ENCODE measurements at places on chromosomes 13 and 19. TPM values are rescaled to one million over a fixed set of nuclear protein-coding genes. Genes with fewer than 3 reads are reported as not detected.

DNA sequence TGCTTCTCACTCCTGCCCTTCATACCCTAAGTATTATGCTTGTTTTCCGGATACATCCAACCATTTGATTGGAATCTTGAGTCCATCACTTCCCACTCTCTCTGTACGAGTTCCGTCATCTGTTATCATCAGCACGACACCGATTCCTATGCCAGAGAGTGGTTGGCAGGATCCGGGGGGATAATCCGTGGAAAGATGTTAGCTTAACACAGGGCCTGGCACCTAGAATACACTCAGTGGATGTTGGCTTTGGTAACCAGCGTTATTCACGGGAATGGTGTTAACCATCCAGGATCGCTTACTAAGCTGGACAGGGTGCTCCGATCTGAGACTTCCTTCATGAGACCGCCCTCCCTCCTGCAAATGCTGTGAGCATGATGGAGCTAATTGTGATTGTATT is 12.4 kb downstream of the VSTM2B start:
- no peak for DNase-seq

Gene KLF2
- 13.7 TPM for total RNA-seq

Gene F10
- 1.3 TPM for total RNA-seq

GRCh38 chr19:11141937-11142527 is 13.6 kb downstream of the SPC24 start:
- DNase-seq, result no peak

DNA sequence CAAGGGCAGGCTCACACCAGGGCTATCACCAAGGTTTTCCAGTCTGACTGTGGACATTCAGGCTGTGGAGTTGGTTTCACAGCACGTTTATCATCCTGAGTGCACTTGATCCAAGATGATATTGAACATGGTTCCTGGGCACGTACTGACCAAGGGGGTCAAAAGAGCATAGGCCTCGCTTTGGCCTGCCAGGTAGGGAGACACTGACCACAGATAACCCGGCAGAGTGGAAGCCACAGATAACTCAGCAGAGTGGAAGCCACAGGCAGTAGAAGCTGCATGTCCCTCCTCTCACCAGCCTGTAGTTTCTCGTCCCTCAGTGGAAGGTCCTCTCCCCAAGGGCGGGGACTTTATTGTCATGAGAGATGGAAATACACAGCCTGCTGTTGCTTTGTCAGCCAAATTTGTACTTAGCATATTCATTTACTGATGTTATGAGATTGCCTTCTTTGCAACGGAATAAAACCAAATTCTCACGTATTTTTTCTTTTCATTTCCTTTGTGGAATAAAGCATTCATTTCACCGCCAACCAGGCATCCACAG is 8.8 kb upstream of the KRTDAP start:
- no peak for DNase-seq

Gene PRR19
- 1.1 TPM for total RNA-seq

Gene S1PR5
- 1.1 TPM for total RNA-seq

GRCh38 chr13:61664801-61665705 is 249.4 kb upstream of the PCDH20 start:
- no peak for DNase-seq

Gene CYP4F2
- total RNA-seq, result not detected

DNA sequence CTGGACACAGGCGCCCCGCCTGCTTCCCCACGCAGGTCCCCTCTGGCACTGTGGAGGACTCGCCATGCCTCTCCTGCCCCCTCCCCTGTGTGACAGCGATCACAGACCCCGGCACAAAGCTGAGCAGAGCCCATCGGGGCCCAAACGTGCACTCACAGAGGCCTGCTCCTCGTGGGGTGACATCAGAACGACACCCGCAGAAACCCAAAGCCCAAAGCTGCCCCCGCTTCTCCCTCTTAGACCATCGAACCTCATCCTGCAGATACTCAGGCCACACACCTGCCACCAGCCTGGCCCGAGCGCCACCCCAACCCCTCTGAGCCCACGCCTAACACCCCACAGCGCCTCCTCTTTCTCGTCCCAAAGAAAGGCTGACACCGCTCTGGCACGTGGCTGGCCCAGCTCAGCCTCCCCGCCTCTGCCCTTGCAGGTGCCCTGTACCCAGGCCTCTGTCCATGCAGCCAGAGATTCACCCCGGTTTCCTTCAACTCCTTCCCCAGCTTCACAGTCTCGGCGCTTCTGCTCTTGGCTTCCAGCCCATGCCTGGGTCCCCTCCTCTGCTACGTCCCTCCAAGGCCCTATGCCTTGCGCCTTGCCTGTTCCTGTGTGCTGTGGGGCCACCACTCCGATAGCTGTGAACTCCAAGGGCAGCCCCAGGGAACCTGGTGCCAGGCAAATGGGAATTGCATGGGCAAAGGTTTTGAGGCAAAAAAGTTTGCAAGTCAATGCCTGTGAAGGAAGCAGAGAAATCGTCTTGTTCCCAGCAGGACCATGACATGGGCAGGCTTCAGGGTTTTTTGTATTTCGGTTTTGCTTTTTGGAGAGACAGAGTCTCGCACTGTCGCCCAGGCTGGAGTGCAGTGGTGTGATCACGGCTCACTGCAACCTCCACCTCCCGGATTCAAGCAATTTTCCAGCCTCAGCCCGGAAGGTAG is 831 bp upstream of the CBARP start:
- no peak for DNase-seq

GRCh38 chr13:93416736-93417355 is 190.2 kb downstream of the GPC6 start:
- no peak for DNase-seq

Gene F7
- total RNA-seq, result not detected

DNA sequence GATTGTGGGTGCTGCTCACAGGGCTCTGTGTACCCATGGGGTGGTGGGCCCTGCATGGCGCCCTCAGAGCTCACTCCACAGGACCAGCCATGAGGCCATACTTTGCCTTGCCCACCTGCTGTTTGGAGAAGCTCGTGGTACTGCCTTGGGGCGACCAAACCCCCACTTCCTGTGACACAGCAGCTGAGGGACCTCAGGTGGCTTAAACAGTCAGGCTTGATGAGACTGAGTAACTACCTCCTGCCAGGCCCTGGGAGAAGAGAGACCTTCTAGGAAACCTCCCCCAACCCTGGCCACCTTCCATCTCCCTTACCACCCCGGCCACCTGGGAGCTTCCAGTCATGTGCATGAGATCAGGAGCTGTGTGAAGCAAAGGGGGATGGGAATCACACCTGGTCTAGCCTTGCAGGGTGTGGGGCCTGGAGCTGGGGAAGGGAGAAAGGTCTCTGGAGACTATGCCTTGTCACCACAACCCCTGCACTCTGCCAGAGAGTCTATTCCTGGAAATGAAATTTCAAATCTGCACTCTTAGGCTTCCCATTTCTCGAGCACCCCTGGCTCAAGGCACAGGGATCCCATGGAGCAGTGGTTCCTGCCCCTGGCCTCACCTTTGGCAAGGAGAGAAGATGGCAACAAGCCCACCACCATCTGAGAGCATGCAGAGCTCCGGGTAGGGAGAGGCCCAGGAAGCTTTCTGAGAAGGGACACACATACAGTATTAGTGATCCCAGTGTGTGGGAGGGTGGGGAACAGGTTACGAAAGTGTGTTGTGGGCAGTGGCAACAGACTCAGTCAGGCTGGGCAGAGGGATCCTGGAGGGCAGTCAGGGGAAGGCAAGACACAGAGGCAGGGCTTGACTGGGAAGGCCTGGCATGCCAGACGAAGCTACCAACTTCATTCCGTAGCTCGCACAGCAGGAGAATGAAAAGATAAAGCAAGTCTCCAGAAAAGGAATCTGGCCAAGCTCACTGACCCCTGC is 125.0 kb downstream of the URI1 start:
- DNase-seq, result no peak

Gene SYCN
- not detected for total RNA-seq

- no peak for DNase-seq
Observed at GRCh38 chr19:35739275-35740107, 2.8 kb downstream of the IGFLR1 start.

DNA sequence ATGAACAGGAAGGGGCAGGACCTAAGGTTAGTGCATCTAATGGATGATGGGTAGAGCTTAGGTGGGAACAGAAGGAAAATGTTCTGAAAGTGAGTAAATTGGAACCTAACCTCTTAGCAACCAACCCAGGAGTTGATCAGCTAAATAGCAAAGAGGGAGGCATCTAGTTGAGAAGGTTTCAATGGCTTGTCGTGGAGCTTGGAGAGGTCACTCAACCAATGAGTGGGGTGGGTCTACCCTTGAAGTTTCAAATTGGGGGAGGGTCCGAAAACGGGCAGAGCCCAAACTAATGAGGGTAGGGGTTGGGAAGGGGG is 5.7 kb upstream of the SHKBP1 start:
- DNase-seq, result no peak

- DNase-seq, result peak; percentile 95
Observed at GRCh38 chr19:49142866-49143335, 12.3 kb downstream of the HRC start.

DNA sequence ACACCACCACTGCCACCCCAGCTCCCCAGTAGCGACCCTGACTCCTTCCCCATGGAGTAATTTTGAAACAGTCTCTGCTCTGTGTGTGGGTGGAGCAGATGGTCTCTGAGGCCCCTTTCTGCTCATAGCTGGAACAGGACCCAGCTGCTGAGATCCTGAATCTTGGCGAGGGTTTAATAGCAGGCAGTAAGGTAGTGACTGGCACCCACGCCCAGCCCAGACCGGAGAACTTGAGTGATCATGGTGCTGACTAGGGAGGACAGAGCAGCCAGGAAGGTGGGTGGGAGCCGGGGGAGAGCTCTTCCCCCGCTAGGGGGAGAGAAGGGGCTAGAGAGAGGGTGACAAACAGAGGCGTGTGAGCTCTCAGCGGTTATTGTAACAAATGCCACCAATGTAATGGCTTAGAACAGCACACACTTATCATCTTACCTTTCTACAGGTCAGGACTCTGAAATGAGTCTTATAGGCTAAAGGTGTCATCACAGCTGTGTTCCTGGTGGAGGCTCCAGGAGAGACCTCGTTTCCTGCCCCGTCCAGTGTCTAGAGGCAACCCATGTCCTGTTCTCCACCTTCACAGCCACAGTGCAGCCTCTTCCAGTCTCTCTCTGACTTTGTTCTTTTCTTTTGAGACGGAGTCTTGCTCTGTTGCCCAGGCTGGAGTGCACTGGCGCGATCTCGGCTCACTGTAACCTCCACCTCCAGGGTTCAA is 7.2 kb upstream of the ACER1 start:
- DNase-seq, result no peak

DNA sequence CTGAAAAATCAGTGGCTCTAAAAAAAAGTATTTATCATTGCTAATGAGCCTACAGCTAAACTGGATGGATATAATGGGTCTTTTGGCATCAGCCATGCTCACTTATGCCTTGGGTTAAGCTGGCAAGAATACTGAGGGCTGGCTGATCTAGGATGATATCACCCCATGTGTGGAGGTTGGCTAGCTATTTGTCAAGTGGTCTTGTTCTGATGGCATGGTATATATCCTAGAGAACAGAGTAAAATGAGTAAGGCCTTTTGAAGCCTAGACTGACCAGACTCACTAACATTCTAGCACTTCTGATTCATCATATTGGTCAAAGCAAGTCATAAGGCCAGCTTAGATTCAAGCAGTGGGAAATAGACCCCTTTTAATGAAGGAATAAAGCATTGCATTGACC is 383.0 kb downstream of the SLITRK1 start:
- DNase-seq, result no peak

Gene GFY
- not detected for total RNA-seq

Gene CAMSAP3
- total RNA-seq, result not detected

Gene CABP5
- not detected for total RNA-seq

DNA sequence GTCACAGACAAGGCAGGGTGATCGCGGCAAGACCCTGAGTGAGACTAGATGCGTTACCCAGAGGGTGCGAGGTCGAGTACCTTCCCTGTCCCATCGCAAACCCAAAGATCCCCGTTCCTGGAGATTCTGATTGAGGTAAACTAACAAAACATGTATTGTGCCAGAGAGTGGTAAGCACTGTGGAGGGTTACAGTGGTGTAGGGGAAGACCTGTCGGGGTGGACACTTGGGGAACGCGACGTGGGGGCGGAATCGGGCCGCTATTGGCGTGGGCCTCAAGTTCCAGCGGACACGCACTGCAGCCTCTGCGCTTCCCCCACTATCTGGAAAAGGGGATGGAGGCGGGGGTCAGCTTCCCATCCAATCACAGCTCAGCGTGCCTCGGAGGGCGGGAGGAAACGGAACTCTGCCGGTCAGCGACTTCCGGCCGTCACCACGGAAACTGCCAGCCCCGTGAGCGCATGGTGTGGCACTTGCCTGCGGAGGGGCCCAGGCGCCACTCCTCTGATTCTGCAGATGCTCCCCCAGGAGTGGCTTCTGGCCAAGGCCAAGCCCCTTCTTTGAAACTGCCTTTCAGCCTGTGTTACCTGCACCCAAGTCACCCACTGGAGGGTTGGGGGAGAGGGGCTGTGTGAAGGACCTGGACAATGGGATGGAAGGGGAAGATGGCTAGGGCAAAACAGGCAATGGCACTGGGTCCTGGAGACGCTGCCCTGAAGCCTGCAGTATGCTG is 1.0 kb upstream of the UBE2M start:
- peak; percentile 96 for DNase-seq

DNA sequence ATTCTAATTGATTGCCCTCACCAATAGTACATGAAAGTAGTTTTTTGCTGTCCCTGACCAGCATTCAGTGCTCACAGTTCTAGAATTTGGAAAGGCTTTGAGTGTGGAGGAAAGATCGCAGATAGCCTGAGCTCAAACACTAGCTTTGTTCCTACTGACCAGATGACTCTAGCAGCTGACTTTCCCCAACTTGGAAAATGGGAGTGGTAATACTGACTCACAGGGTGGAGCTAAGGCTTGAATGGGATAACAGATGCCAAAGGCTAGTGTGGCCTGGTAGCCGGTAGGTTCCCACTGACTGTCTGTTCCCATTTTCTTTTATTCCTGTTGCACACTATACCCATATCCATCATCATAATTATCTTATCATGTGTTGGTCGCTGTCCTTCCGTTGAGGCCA is 3.7 kb downstream of the ZSCAN22 start:
- DNase-seq, result peak; percentile 97

DNA sequence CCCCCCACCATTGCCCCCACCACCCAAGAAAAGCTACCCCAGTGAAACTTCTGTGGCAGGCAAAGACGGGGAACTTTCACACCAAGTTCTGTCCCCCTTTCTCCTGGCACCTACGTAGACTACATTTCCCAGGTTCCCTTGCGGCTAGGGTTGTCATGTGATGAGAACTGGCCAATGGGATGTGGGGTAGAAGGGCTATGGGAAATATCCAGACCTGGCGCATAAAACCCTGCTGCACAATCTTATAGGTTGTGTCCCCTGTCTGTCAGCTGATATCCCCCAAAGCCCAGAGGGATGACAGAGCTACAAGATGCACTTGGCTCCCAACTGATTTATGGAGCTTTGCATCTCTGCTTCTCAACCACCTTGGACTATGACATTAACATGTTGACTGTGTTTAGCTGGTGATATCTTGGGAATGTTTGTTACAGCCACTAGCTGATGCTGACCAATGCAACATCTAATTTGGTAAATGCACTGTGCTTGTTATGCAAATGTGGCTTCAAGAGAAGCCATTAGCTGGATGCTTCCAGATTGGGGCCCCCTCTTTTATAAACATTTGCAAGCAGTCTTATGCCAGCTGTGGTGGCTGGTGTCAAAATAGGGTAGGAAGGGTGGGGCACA is 6.1 kb downstream of the SH2D3A start:
- no peak for DNase-seq

Gene RNF17
- not detected for total RNA-seq
